CD8-positive, alpha-beta T cell (primary cell): ENCODE measurements at places on chromosomes 11 and 22.

DNA sequence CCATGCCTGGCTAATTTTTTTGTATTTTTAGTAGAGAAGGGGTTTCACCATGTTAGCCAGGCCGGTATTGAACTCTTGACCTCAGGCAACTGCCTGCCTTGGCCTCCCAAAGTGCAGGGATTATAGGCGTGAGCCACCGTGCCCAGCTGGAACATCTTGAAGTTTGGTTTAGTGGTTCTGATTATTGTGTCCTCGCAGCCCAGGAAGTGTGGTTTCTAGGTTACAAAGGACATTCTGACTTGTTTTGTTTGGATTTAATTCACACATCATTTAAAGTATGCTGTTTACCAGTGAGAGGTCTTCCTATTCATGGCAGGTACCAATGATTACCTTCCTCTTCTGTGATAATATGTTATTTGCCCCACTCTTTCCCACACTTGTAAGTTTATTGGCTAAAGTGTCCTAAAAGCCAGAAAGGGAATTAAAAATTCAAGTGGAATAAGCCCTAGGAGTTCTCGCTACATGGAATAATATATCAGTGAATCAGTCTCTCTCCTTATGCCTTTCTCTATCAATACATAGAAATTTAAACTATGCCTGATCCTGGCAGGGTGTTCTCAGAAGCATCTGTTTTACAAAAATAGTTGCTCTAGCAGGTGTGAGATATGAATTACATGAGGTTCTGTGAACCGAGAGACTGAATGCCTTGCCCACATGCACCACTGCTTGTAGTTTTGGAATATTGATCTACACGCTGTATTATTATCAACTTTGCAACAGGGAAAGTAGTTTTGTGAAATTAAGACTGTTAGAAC lies 263.1 kb downstream of the DDX10 start:
- DNase-seq: no peak

DNA sequence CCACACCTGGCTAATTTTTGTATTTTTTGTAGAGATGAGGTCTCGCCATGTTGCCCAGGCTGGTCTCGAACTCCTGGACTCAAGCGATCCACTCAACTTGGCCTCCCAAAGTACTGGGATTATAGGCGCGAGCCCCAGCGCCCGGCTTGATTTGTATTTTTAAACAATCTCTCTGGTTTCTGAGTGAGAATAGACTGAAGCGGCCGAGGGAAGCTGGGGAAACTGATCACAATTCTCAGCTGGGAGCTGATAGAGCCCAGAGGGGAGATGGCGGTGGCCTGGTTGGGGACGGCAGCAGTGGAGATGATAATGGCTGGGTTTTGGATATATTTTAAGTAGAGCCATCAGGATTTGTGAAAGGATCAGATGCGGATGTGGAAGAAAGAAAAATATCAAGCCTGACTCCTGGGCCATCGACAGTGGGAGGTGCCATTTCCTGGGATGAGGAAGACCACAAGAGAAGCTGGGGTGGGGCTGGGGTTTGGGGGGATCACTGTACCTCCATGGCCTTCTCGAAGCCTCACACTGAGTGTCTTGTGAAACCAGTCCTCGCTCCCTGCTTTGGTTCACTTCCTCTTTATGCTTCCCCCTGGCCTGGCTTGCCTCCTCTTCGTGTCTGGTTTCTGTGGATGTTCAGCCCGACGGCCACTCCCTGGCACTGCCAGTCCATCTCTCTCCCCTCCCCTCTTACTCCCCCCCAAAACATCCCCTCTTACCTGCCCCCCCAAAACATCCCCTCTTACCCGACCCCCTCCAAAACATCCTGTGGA lies 51.9 kb downstream of the IGLL1 start:
- no peak for DNase-seq

DNA sequence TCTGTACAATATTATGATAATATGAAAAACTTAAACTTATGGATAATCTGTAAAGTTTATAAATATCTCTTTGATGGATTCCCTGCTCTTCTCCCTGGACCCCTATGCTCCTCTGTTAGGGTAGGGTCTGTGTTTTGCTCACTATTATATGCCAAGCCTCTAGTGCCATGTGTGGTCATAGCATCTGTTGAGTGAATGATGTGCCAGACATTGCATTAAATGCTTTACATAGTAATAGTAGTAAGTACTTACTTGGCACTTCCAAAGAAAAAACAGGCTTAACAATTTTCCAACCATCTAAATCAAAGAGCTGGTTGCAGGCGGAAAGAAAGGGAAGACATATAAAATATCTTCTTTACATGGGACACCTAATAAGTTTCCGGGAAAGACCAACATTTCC lies 46.8 kb downstream of the LGR4 start:
- no peak for DNase-seq

- no peak for DNase-seq
Observed at GRCh38 chr22:48407256-48407955, 1420.3 kb downstream of the BRD1 start.

DNA sequence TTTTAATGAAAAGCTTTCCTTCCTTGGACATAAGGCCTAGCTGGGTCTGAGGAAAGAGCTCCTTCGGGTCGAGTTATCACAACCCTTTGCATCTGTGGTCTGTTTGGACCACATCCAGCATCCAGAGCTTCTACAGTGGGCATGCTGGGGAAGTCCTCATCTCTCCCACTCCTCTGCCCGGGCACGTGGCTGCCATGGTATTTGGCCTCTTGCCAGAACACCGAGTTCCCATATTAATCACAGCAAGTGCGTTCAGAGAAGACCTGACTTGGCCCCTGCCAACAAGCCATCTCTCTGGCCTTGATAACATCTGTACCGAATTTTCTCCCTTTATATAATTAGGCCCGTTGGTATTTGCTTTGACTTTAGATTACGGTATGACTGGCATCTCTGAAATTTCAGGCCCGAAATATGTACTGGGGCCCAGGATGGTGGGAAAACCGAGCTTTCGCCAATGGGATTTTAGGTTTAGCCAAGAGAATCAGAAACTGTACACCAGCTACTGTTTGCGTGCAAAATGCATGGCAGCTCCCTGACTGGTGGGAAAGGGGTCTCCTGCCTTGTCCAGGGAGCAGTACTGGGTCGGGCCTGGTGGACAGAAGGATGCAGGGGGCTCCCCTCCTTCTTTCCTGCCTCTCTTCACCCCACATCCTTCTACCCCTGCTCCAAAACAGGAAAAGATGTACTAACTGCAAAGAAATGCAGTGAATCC lies 90.0 kb downstream of the MICAL2 start:
- no peak for DNase-seq

- DNase-seq: no peak
Observed at GRCh38 chr11:124748481-124749343, 3.3 kb downstream of the VSIG2 start.

GRCh38 chr11:68312780-68313573 lies 586 bp downstream of the LRP5 start:
- no peak for DNase-seq

GRCh38 chr11:6387811-6388599 lies 2.3 kb upstream of the SMPD1 start:
- no peak for DNase-seq

DNA sequence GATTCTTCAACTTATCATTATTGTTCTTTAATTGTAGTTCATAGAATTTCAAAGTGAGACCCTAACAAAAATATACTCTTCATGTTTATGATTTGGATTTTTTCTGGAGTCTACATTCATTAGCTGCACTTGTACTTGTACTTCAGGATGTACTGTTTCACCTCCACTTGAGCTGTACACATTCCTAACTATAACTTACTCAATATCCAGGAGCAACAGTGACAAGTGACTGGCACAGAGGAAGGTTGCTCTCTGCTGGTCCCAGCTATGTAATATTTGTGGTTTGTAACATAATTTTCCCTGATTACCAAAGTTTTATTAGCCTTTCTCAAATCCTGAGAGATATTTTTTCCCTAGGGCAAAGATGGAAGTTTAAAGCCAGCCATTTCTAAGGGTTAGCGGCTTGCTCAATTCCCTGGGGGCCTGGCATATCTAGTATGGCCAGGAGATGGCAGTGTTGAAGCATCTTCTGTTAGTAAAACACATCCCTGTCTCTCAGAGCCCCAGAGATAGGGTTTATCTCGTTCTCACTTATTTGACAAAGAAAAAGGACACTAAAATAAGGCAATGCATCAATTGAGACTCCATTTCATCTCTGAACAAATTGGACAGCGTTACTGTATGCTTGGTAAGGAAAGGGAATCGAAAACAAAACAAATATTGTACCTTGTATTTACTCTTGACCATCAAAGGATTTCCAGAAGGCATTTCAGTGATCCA lies 14.2 kb downstream of the OR52A5 start:
- no peak for DNase-seq
